Spleen (tissue), 13 donors: ENCODE measurements at places on chromosomes 7 and 10.

GRCh38 chr10:15472431-15473395 lies 101.6 kb upstream of the FAM171A1 start:
- H3K27ac ChIP-seq: no peak overlapping the region
- H3K36me3 ChIP-seq: no peaks in the 10 kb centered on the region
- no peaks in the 10 kb centered on the region for H3K4me1 ChIP-seq

- DNase-seq: peak; percentile 72
- H3K27ac ChIP-seq: no peak overlapping the region
- H3K4me1 ChIP-seq: peaks cover 11% of the 10 kb centered on the region
- H3K27me3 ChIP-seq: peaks cover 92% of the 10 kb centered on the region
- peak overlapping the region; percentile 51 for H3K4me3 ChIP-seq
- no peaks in the 10 kb centered on the region for H3K36me3 ChIP-seq
Measured at GRCh38 chr7:157009778-157010587, 480 bp downstream of the MNX1 start.

DNA sequence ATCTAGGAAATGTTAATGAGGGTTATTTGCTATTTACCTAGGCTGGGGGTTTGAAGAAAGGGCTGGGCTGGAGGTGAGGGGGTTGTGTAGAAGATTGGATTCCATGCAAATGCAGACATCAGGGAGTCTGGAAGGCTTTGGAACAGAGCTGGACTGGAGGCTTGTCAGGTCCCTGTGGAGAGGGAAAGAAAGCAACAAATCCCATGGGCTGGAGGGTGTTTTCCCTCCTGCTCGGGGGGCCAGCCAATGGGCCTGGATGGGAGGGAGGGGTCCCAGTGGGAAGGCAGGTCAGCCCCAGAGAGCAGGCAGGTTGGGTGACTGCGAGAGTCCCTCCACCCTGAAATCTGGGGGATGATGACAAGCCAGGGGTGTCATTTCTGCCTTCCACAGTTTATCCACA lies 431.8 kb downstream of the RPS24 start:
- H3K27ac ChIP-seq: no peak overlapping the region
- no peak for DNase-seq
- no peaks in the 10 kb centered on the region for H3K4me1 ChIP-seq
- no peaks in the 10 kb centered on the region for H3K36me3 ChIP-seq

DNA sequence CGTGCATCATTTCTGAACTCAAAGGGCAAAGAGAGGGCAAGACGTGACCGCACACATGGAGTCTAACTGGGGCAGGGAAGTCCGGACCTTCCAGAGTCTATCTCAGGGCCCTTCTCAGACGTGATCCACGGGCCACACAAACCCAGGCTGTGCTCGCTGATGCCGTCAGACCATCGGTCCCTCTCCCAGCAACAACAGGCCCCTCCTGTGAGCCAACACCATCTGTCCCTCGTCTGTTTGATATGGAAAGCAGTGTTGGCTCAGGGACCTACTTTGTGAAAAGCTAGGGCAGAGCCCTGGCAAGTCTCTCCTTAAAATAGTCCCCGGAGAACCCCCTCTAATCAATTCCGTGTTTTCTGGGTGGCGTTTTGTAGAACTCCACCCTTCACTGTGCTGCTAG lies 208.8 kb downstream of the TCERG1L start:
- no peaks in the 10 kb centered on the region for H3K36me3 ChIP-seq
- H3K4me1 ChIP-seq: no peaks in the 10 kb centered on the region
- DNase-seq: no peak
- H3K4me3 ChIP-seq: no peak overlapping the region
- H3K27ac ChIP-seq: no peak overlapping the region

GRCh38 chr7:41885078-41885477 lies 182.2 kb upstream of the INHBA start:
- no peak overlapping the region for H3K27ac ChIP-seq
- no peaks in the 10 kb centered on the region for H3K27me3 ChIP-seq
- DNase-seq: no peak
- H3K36me3 ChIP-seq: no peaks in the 10 kb centered on the region
- no peak overlapping the region for H3K4me3 ChIP-seq

DNA sequence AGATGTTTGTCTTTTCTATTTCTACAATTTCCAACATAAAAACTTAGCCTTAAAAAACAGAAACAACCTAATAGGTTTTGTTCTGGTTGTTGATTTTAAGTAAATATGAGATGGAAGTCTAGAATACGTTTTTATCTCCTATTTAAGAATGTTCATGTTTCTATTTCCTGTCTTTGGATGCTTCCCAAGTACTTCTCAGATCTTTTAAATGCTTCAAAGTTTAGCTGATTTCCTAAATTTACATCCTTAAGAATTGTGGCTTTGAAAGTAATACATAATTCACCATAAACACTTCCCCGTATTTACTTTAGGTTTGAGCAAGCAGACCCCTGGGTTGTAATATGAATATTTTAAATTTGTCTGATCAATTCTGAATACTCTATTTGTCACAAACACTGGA lies 70.5 kb downstream of the RAPGEF5 start:
- DNase-seq: no peak
- H3K27me3 ChIP-seq: no peaks in the 10 kb centered on the region
- peaks cover 8% of the 10 kb centered on the region for H3K36me3 ChIP-seq
- no peak overlapping the region for H3K27ac ChIP-seq
- H3K4me3 ChIP-seq: no peak overlapping the region

DNA sequence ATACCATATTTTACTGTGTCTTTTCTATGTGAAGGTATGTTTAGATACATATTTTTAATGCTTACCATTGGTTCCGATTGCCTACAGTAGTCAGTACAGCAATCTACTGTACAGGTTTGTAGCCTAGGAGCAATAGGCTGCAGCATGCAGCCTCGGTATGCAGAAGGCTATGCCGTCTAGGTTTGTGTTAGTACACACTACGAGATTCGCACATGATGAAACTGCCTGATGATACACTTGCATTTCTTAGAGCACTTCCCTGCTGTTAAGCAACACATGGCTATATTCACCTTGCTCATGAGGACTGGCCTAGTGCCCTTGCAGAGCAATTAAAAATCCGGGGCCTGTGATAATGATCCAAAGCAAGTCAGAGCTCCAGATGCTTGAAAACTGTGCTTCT lies 62.4 kb downstream of the MKX start:
- no peak for DNase-seq
- no peak overlapping the region for H3K27ac ChIP-seq
- H3K4me1 ChIP-seq: no peaks in the 10 kb centered on the region
- no peak overlapping the region for H3K4me3 ChIP-seq
- no peaks in the 10 kb centered on the region for H3K36me3 ChIP-seq

- H3K4me1 ChIP-seq: no peaks in the 10 kb centered on the region
- DNase-seq: no peak
- no peaks in the 10 kb centered on the region for H3K36me3 ChIP-seq
Measured at GRCh38 chr7:107816011-107816566, 13.1 kb upstream of the SLC26A3 start.

DNA sequence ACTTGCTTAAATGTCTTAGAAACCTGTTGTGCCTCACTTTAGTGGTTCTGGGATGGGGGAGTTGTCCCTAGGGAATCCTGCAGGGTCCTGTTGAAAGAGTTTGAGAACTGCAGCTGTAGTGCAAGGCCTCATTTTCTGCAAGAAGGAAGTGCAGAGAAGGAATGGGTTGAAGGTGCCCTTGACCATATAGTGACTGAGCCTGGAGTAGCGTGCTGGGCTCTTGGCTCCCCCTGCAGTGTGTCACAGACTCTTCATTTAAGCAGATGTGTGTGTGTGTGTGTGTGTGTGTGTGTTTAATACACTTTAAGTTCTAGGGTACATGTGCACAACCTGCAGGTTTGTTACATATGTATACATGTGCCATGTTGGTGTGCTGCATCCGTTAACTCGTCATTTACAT lies 92.2 kb downstream of the GRK5 start:
- peak; percentile 37 for DNase-seq
- H3K36me3 ChIP-seq: no peaks in the 10 kb centered on the region
- H3K27me3 ChIP-seq: no peaks in the 10 kb centered on the region
- no peak overlapping the region for H3K27ac ChIP-seq
- peaks cover 35% of the 10 kb centered on the region for H3K4me1 ChIP-seq

GRCh38 chr7:26504411-26505120 lies 212.9 kb downstream of the SNX10 start:
- no peak overlapping the region for H3K27ac ChIP-seq
- H3K36me3 ChIP-seq: no peaks in the 10 kb centered on the region
- H3K27me3 ChIP-seq: no peaks in the 10 kb centered on the region
- H3K4me3 ChIP-seq: no peak overlapping the region

DNA sequence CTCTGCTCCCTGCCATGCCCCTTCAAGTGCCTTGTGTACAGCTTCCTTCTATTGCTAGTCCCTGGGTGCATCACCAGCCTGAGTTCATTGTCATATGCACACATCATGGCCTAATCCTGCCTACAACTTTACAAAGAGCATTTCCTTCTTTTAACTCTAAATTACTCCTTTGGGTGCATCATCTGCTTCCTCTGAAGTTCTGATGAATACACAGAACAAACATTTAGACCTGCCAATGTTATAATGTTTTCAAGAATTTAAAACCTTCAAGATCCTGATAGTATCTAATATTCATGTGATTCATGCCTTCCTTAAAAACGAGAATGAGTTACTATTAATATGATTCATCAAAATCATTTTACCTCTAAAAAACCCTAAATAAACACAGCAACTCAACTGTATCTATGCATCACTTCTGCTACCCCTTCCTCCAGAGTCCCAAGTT lies 357.1 kb downstream of the MAGI2 start:
- H3K4me1 ChIP-seq: no peaks in the 10 kb centered on the region
- DNase-seq: no peak
- no peaks in the 10 kb centered on the region for H3K36me3 ChIP-seq
- H3K27ac ChIP-seq: no peak overlapping the region

DNA sequence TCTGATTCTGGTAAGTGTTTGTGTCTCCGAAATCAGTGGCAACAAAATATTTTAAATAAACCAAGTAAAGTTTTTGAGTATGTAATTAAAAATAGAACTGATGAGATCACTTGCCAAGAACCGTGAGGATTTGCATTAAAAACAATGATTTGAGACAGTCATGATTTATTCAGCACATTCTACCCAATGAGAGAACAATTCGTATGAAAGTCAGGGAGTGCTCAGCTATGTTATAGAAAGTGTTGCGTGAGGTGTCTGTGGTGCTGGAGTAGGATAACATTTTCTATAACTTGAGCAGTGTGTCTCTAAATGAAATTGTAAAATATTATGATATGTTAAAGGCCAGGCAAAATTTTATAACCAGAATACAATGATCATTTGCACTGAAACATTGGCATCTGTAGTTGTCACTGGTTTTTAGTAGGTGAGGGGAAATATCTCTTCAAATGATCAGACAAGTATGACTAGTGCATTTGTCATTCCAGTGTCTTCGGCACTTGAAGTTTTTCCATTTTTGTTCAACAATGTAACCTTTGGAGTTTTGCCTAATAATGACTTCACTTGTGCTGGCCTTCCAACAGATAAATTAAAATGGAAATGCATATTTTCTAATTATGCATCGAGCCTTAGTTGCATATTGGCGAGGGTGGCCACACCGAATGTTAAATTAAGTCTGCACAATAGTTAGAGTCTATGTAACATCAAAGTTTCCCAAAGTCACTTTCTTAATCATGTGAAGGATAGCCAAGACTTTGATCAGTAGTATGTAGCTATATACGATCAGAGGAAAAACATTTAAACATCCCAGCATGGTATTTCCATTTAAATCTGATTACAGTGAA lies 335.9 kb downstream of the GFRA1 start:
- no peak overlapping the region for H3K27ac ChIP-seq
- H3K4me1 ChIP-seq: no peaks in the 10 kb centered on the region
- no peak for DNase-seq
- no peaks in the 10 kb centered on the region for H3K36me3 ChIP-seq
- no peak overlapping the region for H3K4me3 ChIP-seq

DNA sequence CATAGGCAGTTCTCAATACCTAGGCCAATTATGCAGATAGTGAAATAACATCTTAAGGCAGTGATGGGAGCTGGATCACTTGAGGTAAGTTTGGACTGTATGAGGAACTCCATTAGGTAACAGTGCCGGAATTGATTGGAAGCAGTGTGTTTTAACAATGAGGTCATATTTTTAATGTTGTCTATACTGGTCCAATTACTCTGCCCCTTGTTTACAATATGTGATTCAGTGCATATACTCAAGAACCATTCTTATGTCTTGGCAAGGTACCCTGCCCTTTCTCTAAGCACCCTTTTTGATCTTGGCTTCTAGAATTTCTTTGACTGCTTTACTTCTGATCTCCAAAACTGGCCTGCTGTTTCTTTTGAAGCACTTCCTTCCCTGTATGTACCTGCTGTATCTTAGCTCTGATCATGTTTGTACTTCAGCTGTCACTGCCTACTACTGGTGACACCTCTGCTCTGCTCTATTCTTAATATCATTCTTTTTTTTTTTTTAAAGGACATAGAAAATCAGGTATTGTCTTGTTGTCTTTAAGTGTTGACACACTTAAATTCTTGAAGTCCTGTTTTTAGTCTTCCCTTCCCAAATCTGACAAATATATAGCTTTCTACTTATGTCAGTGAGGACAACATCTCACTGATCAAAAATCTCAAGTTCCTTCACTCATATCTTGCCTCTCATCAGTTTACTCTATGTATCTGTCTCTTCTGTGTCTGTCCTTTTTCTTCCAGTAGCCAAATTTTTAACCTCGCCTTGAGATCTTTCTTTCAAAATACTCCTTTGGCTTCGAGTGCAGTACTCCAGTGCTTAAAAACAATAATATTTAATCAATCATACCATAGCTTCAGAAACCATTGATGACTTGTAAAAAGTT lies 46.4 kb upstream of the RPA3 start:
- no peak overlapping the region for H3K4me3 ChIP-seq
- no peaks in the 10 kb centered on the region for H3K27me3 ChIP-seq
- no peak overlapping the region for H3K27ac ChIP-seq
- no peak for DNase-seq
- peaks cover 29% of the 10 kb centered on the region for H3K4me1 ChIP-seq

GRCh38 chr7:80008039-80008438 lies 126.6 kb upstream of the GNAI1 start:
- no peak overlapping the region for H3K4me3 ChIP-seq
- H3K27ac ChIP-seq: no peak overlapping the region
- no peaks in the 10 kb centered on the region for H3K36me3 ChIP-seq
- no peaks in the 10 kb centered on the region for H3K27me3 ChIP-seq
- DNase-seq: no peak
- H3K4me1 ChIP-seq: no peaks in the 10 kb centered on the region

DNA sequence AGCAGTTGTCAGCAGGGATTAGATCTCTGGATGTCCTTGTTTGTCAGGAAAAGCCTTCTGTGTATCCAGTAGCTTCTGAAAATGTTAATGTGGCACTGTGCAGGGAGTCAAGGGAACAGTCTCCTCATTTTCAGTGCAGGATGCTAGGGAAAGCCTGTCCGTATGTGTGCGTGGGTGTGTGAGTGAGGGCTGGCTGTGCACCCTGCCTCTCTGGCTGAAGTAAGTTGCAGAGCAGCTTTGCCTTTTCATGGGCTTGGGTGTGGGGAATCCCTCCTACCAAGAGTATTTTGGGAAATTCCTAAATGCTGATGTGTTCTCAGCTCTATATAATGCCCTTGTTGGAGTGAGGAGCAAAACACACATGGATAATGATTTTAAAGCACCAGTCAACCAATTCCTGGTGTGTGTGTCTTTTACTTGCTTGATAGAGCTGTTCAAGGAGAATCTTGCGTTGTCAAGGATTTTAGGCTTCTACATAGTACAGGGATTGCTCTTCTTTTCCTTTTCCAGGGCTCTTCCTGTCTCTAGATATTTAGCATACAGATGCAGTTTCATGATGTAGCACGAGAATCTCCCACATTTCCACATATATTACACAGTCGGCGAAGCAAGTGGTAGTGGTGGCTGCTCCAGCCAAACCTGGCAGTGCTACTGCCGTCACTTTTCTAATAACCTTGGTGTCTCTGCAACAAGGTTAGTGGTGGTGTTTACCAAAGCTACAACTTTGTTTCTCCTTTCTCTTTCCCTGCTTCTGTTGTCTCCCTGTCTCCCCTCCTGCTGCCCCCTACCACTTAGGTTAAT lies 92.8 kb downstream of the MCU start:
- no peak for DNase-seq
- H3K4me3 ChIP-seq: peak overlapping the region; percentile 9
- peaks cover 33% of the 10 kb centered on the region for H3K4me1 ChIP-seq
- peak overlapping the region; percentile 21 for H3K27ac ChIP-seq
- H3K27me3 ChIP-seq: no peaks in the 10 kb centered on the region
